NCI-H510A (cell line): ENCODE measurements at places on chromosomes 16 and 17.

DNA sequence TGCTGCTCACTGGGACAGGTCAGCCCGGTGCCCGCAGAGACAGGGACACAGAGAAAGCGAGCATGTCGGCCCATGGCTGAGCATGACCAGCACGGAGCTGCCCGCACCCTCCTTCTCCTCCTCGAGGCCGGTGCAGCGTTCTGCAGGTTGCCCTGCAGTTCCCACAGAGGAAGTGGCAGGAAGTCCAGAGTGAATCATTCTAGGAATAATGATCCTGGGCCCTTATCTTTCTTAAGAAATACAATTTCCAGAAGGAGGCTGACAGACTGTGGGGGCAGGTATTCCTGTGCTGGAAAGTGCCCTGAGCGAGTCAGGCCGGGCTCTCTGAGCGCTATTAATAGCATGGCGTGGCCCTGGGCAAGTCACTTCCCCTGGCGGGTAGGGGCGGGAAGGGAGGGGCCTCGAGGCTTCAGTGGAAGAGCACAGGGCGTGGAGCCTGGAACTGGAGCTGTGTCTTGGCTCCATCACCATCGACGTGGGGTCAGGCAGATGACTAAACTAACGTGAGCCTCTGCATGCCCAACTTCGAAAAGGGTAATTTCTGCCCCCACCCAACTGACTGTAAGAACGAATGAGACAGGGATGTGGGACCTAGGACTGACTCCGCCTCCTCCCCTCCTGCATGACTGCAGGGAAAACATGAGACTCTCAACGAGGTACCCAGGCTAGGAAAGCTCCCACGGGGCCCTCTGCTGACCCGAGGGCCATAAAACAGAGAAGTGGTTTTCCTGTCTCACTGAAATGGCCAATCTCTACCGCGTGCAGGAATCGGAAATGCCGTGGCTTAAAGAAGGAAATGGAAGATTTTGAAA is 9.8 kb downstream of the TMEM204 start:
- no peak for DNase-seq

GRCh38 chr16:28882551-28883160 is 4.4 kb downstream of the ATP2A1 start:
- peak; percentile 17 for DNase-seq

DNA sequence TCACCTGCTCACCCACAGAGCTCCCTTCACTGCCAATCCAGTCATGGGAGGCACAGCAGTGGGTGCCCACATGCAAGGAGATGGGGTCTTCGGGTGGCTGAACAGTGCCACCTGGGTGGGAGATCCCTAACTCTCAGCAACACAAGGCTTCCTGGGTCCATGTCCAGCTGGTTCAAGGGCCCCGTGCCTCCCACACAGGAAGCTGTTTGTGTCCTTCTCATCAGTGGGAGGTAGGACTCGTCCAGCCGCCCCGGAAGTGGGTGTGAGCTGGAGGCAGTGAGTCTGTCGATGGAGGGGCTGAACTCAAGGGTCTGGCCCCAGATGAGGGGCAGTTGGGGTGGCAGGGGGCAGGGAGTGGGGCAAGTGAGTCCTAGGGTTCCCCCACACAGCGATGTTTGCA is 1.6 kb downstream of the FBXL16 start:
- no peak for DNase-seq

- no peak for DNase-seq
These were observed 201.2 kb downstream of the C16orf78 start for GRCh38 chr16:49574826-49575225.

DNA sequence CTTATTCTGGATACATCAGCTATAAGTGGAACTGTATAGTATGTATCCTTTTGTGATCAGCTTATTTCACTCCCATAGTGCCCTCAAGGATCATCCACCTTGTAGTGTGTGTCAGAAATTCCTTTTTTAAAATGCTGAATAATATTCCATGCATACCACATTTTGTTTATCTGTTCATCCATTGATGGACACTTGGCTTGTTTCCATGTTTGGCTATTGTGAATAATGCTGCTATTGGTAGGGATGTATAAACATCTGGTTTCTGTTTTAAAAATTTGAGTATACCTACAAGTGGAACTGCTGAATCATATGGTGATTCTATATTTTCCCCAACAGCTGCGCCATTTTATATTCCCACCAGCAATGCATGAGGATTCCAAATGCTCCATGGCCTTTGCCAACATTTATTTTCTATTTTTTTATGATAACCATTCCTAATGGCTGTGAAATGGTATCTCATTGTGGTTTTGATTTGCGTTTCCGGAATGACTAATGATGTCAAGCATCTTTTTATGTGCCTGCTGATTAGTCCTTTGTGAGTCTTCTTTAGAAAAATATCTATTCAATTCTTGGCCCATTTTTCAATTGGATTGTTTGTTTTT is 11.6 kb downstream of the RCVRN start:
- DNase-seq: no peak
